Ammon's horn (tissue), 1 donor: ENCODE measurements at places on chromosomes 2 and 18.

GRCh38 chr2:102473020-102473419, at the start of gene SLC9A4:
TSS of gene SLC9A4 (plus strand) at chr2:102473226. CDS start at chr2:102473760, 534 bp downstream.
- peak; percentile 27 for DNase-seq

DNA sequence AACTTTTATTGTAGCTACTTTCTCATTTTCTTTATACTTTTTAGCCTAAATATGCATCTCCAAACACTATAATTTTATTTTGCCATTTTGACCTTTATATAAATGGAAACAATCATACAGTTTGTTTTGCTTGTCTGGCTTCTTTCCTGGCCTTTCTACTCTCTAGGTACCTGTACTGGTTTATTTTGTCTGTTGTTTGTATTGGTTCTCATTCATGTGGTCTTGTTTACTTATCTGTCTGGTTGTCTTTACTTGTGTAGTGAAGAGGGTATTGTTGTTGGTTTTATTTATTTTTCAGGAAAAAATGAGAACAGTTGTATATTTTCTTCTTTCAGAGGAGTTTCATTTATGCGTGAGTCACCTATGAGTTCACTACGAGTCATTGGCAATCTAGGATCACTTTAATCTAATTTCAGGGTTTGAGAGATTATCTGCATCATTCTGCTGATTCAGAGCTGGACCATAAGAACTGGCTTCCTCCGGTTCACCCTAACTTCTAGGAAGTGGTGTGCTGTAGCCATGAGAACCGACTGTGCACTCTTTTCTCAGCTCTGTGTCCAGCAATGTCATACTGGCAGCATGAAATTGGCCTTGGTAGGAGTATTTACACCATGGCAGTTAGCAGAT, 33.1 kb upstream of the HDAC4 start:
- no peak for DNase-seq

- DNase-seq: no peak
These were observed 149.3 kb downstream of the HAUS1 start for GRCh38 chr18:46253498-46253897.

DNA sequence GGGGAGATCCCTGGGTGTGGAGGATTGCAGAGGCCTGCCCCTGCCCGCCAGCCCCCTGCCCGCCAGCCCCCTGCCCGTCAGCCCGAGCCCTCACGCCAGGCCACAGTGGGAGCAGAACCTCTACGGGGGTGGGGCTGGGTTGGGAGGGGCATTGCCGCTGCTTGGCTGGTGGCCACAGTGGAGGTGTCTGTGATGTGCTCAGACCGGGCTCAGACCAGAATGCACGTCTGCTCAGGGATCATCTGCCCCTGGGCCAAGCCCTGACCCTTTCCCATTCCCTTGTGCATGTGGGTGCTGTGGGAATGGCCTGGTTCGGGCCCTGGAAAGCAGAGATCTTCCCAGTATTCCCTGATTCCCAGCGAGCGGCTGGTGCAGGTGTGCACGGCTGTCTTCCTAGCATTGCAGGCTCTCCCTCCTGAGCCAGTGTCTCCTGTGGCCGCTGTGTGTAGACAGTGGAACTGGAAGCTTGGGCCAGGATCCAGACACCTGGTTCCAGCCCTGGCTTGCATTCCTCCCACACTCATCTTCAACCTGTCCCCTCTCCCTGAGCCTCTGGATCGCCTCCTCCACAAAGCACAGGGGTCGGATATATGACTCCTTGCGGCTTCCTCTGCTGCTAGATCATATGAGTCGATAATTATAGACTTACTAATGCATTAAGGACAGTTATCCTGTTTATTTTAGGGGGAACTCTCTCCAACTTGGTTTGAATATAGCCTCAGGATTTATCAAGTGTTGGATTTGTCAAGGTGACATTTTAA, 161.6 kb downstream of the LDLRAD4 start:
- DNase-seq: no peak

DNA sequence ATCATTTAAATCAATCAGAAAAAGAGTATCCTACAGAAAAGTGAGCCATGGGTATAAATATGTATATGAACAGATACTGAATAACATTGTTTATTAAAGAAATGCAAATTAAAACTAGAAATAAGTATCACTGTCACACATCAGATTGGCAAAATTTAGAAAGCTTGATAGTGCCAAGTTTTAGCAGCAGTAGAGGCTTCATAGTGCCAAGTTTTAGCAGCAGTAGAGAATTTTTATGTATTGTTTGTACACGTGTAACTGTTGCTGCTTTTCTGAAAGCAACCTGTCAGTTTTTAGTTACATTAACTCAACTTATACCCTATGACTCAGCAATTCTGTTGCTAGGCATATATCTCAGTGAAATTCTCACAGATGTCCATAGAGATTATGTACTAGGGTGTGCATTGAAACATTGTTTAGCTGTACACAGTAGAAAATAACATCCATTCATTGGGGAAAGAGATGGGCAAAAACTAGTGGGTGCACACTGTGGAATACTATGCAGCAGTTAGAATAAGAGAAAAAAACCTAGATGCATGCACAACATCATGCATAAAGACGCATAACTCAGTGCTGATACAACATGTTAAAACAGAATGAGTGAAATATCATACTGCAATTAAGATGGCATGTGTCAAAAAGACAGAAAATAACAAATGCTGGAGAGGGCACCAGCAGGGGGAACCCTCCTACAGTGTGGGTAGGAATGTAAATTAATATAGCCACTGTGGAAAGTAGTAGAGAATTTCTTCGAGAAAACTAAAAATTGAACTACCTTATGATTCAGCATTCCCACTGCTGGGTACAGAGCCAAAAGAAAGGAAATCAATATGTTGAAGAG, 294.5 kb upstream of the NT5C1B start:
- DNase-seq: peak; percentile 15

DNA sequence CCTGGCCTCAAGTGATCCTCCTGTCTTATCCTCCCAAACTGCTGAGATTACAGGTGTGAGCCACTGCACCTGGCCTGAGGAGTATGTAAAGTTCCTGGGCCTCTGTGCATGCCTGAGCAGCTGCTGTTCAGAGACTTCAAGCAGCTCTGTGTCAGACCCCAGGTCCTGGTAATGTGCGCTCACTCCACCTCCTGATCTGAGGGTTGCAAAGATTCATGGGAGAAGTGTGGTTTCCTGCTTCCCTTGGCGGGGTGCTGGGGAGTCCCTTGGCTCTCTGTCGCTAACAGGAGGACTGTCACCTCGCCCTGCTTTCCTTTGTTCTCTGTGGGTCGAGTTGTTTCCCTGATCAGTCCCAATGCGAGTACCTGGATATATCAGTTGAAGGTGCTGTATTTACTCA, 8.6 kb upstream of the IL36A start:
- DNase-seq: no peak

- DNase-seq: peak; percentile 89
These were observed 60.3 kb downstream of the STEAP3 start for GRCh38 chr2:119283873-119284331.
